Central memory CD8-positive, alpha-beta T cell (primary cell): ENCODE measurements at places on chromosomes 4 and X.

- peaks cover 30% of the 10 kb centered on the region for H3K36me3 ChIP-seq
- H3K4me3 ChIP-seq = no peak overlapping the region
- no peak for DNase-seq
- H3K27ac ChIP-seq = no peak overlapping the region
- H3K27me3 ChIP-seq = no peaks in the 10 kb centered on the region
These were observed 13.6 kb downstream of the SLC25A6 start for GRCh38 chrX:1378306-1378759.

DNA sequence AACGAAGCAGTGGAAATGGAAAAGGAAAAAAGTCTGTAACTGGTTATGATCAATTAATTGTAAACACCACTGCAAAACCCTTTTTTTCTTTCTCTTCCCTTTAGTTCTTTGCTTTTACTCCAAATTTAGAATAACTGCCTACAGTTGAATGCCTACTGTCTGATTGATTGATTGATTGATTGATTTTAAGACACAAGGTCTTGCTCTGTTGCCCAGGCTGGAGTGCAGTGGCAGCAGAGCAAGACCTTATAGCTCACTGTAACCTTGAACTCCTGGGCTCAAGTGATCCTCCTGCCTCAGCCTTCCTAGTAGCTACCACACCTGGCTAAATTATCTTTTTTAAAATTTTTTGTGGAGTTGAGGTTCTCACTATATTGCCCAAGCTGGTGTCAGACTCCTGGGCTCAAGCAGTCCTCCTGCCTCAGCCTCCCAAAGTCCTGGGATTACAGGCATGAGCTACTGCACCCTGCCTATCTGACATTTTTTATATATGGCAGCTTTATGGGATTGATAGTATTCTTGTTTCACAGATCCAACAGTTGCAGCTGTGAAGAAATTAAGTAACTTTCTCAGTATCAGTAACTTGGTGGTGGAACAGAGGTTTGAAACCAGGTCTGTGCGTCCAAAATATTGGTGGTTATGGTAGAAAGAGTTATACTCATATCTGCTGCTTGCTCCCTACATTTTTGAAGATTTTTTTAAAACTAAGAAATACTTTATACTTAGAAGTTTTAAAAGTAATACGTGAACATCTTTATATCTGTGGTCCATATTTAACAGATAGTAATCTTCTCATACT is 12.4 kb downstream of the UBE2K start:
- no peaks in the 10 kb centered on the region for H3K27me3 ChIP-seq
- peak overlapping the region; percentile 36 for H3K4me3 ChIP-seq
- peak overlapping the region; percentile 71 for H3K27ac ChIP-seq
- DNase-seq = no peak

DNA sequence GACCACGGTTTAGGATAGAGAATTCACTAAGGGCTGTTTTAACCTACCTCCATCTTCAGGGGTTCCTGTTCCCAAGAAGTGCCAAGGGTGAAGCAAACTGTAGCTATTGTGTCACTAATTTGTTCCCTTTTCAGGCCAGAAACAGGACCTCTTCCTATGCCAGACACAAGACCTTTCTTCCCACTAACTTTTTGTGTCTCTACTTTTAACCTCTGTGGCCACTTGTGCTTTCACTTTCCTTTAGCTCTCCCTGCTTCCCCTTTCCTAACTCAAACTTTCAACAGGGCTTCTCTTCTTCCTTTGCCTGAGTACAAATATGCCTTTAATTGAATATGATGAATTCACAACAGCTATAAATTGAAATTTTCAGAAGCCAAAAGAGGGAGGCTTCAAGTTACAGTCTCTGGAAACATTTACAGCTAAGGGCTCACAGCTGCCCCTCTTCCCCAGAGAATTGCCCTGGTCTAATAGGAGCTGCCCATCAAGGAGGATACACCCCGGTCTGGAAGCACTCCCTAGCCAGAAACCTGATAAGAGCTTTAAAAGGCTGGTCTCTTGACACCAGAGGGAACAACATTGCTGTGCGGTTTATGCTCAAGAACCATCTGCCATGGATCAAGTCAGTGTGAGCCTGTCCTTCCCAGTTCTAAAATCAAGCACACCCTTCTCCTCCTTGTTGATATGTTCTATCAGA is 61.7 kb upstream of the PLS3 start:
- no peaks in the 10 kb centered on the region for H3K27me3 ChIP-seq
- H3K4me3 ChIP-seq = no peak overlapping the region
- no peaks in the 10 kb centered on the region for H3K36me3 ChIP-seq

DNA sequence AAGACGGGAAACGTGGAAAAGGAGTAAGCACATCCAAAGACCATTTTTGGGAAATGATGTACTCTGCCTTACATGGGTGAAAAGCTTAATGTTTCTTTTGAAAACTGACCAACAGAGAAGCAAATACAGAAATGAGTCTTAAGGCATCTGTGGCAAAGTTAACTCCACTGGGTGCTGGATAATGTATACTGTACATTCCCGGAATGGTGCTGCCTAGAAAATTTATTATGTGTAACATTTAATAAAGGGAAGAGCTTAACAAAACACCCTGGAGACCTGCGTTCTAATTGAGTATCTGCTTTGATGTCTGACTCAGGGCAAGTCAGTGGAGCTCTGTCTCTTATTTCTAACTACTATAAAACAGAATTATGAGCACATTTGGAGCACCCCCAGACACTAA is 230.2 kb downstream of the MID1 start:
- H3K27ac ChIP-seq = no peak overlapping the region
- no peaks in the 10 kb centered on the region for H3K4me1 ChIP-seq
- H3K27me3 ChIP-seq = no peaks in the 10 kb centered on the region
- DNase-seq = no peak
- no peaks in the 10 kb centered on the region for H3K36me3 ChIP-seq
